Astrocyte (in vitro differentiated cells and primary cell): ENCODE measurements at places on chromosomes 4 and X.

DNA sequence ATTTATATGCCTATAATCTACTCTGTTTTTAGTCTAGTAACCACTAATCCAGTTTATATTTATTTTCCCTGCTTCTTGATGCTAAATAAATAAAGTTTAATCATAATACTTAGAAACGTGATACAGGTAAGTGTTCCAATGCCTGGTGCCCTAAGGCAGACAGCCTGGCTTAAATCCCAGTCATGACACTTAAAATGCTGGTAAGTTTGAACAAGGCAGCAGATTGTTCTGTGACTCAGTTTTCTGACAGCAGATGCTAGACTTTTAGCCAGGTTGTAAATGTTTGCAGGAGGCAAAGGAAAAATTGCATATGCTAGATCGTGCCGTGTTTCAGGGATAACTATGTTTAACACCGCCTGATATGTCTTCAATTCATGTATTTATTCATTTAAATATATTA is 2661.6 kb downstream of the PCDH7 start:
- H3K36me3 ChIP-seq = peaks cover 2% of the 10 kb centered on the region
- no peak for DNase-seq
- H3K27me3 ChIP-seq = no peaks in the 10 kb centered on the region
- H3K4me3 ChIP-seq = no peak overlapping the region

DNA sequence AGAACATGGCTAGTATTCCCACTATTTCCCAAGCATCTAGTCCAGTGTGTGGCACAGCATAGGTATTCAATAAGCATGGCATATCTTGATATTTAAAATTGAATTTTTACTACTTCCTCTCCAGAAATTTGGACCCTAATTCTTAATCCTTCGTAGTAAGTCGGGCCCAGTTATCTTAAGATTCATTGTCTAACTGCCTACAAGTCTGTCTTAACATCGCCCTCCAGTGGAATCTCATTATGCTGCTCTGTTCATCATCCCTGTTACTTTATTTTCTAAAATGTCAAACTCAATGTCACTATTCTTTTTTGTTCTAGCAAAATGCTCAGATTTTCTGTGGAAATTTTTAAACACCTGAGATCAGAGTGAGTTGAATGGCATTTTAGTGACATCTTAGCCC is 606.2 kb downstream of the KLHL13 start:
- H3K27me3 ChIP-seq = no peaks in the 10 kb centered on the region
- H3K4me3 ChIP-seq = no peak overlapping the region
- no peaks in the 10 kb centered on the region for H3K36me3 ChIP-seq
- no peak for DNase-seq
- H3K4me1 ChIP-seq = no peaks in the 10 kb centered on the region

GRCh38 chrX:154437971-154438893 is 1.3 kb downstream of the GDI1 start:
- H3K27me3 ChIP-seq = no peaks in the 10 kb centered on the region
- peaks cover 4% of the 10 kb centered on the region for H3K36me3 ChIP-seq
- no peak for DNase-seq
- peaks cover 7% of the 10 kb centered on the region for H3K4me1 ChIP-seq
- peak overlapping the region; percentile 72 for H3K4me3 ChIP-seq
- no peak overlapping the region for H3K27ac ChIP-seq

DNA sequence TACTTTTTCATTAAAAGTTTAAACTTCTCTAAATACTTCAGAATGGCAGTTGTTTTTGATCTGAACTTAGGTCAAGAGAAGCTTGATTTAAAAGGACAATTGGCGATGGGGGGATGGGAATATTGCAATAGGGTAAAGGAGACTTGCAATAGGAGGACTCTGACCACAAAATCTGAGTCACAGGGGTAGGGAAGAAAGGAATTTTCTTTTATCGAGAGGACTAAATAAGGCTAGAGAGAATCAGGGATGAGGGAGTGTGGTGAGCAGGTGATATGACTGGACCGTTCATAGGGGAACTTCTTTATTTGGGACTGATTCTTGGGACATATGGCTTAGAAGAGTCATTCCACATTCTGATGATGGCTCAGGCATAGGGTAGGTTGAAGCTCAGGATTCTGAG is 1260.2 kb downstream of the ADGRL3 start:
- H3K4me3 ChIP-seq = no peak overlapping the region

GRCh38 chrX:132802033-132802432 is 156.4 kb downstream of the HS6ST2 start:
- H3K4me3 ChIP-seq = no peak overlapping the region
- H3K36me3 ChIP-seq = no peaks in the 10 kb centered on the region
- H3K27ac ChIP-seq = no peak overlapping the region
- H3K27me3 ChIP-seq = no peaks in the 10 kb centered on the region
- DNase-seq = no peak
- no peaks in the 10 kb centered on the region for H3K4me1 ChIP-seq
